Kidney glomerular epithelial cell (primary cell): ENCODE measurements at places on chromosomes 1 and 21.

GRCh38 chr1:63190171-63190570 is 132.2 kb upstream of the FOXD3 start:
- DNase-seq: no peak

GRCh38 chr1:204728045-204728444 is 42.5 kb upstream of the LRRN2 start:
- DNase-seq: no peak

GRCh38 chr1:198934426-198934825 is 295.6 kb downstream of the PTPRC start:
- DNase-seq: no peak

DNA sequence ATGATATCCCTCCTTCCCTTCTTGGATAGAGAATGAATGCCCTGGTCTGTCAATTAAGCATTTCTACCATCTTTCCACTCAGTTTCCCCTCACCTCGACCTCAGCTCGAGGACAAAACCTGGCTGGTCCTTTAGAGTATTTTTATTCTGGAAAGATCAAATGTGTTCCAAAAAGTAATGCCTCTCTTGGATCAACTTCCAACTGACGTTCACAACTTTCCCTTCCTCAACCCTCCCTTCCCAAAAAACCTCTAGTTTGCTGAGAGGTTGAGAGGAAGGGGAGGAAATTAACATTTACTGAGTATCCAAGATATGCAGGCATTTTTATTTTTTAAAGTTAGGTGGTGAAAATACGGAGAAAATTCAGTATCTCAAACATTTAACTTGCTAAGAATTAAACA is 182.9 kb downstream of the TGFBR3 start:
- no peak for DNase-seq

DNA sequence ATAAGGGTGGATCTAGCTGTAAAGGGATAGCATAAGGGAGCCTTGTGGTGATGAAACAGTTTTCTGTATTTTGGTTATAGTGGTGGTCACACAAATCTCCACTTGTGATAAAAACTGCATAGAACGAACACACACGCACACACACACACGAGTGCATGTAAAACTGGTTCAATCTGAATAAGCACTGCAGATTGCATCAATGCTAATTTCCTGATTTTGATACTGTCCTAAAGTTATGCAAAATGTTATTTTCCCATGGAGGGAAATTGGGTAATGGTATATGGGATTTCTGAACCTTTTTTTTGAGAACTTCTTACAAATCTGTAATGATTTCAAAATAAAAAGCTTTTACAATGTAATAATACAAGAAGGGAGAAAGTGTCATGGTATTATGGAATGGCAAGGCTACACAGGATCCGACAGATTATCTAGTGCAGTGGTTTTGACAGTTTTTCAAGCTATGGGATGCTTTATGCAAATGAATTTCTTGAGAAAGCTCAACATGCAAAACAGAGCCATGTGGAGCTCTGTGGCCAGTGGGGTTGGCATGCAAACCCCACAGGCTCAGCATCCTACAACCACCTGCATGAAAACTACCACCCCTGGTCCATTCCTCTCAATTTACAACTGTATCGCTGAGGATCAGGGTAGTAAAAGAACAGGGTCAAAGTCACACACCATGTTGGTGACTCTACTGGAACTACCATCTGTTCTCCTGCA is 18.8 kb downstream of the SLC41A1 start:
- no peak for DNase-seq

DNA sequence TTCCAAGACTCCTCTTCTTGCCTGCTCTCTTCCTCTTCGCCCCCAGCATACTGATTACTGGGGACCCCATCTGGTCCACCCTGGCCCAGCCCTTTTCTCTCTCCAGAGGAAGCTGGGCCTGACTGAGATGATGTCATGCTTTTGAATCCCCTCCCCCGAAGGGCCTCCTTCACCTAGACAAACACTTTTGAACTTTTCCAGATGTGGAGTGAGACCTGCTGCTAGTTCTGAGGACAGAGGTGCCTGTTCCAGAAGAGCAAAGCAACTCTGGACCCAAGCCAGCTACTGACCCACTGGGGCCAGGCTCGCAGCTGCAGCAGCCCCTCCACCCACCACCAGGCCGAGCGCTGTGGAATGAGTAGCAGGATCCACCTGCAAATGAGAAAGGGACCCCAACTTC is 8.4 kb downstream of the CD34 start:
- DNase-seq: no peak

- DNase-seq: peak; percentile 30
Measured at GRCh38 chr21:31908106-31909031, 35.5 kb downstream of the HUNK start.

GRCh38 chr1:42422737-42423136 is 33.1 kb downstream of the ZMYND12 start:
- DNase-seq: no peak

DNA sequence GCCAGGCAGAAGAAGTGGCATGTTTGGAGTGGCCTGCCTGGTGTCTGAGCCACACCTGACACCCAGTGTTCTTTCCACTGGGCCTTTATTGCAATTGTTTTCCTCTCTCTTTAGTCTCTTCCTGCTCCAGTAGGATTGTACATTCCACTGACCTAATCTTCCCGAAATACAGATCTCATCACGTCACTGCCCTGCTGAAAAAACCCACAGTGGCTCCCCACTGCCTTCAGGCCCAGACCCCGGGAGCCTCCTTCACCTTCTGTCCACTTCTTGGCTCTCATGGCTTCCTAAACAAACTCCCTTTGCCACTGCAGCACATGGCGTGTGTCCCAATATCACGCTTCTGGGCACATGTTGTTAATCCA is 25.3 kb upstream of the ATP5PO start:
- DNase-seq: peak; percentile 70

GRCh38 chr1:17585266-17585987 is 45.9 kb downstream of the ARHGEF10L start:
- DNase-seq: no peak

GRCh38 chr1:175278734-175279116 is 86.1 kb upstream of the KIAA0040 start:
- no peak for DNase-seq

DNA sequence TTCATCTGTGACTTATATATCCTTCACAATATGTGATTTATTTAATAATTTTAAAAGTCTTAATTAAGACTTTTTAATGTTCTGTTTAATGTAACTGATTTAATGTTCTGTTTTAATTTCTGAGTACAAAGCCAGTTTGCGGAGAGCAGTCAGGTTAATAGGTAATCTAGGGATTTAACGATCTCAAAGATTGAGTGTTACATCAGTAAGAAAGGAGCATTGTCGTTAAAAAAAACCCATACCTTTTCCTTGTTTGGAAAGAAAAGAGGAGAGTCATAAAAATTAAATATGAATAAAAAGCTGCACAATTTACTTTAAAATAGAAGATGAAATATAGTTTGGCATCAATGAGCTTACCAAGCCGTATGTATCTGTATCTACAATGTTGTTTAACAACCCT is 621.4 kb downstream of the KIF26B start:
- DNase-seq: no peak

- DNase-seq: no peak
Measured at GRCh38 chr1:36673202-36673601, 190.5 kb upstream of the CSF3R start.

DNA sequence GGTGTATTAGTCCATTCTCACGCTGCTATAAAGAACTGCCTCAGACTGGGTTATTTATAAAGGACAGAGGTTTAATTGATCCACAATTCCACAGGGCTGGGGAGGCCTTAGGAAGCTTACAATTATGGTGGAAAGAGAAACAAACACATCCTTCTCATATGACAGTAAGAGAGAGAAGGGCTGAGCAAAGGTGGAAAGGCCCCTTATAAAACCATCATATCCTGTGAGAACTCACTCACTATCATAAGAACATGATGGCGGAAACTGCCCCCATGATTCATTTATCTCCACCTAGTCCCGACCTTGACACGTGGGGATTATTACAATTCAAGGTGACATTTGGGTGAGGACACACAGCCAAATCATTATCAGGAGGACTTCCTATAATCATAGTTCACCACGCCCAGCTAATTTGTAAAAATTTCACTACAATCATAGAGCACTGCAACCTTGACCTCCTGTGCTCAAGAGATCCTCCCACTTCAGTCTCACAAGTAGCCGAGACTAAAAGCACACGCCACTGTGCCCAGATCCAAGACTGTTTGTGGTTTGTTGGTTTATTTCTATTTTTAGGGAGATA is 164.9 kb downstream of the RERE start:
- no peak for DNase-seq

DNA sequence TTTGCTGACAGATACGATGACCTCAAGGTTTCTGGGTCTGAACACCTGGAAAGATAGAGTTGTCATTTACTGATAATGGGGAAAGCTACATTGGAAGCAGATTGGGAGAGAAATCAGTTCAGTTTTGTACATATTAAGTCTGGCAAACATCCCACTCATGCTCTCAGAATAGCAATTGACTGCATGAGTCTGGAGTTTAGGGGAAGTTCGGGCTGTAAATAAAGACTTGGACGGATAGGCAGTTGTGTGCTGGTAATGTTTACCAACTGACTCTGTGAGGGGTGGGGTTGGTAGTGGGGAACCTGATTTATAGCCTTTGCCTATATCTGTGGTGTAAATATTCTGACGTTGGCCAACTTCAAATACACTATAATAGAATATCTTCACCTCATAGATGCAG is 4.0 kb downstream of the H6PD start:
- no peak for DNase-seq

- no peak for DNase-seq
Measured at GRCh38 chr1:220563564-220563963, 35.6 kb downstream of the MARK1 start.

DNA sequence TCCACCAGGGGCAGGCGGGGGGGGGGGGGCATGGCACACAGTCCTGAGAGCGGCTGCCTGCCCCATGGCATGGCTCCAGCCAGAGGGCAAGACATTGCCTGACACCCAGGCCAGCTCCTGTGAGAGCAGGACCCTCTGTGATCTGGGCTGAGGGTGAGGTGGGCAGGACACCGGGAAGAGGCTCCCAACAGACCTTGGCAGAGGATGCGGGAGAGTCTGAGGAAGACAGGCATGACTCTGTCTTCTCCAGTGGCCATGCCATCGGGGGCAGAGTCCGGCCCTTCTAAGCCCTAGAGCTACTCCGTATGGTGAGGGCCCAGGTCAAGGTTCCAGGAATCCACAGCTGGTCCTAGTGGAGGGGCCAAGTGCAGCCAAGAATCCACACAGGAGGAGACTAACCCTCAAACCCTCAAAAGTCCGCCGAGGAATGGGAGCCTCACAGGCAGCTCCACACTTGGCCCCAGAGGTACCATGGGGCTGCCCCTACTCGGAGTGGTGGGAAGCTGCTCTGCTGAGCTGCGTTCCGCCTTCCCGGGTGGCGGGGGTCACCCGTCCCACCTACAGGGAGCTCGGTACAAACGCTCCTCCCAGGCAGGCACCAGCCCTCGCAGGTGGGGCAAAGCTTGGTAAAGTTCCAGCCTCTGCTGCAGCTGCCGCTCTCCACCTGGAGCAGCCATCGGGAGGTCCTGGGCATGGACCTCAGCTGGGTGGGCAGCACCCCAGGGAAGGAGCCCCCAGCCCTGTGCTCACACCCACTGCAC is 6.5 kb downstream of the ACTRT2 start:
- DNase-seq: no peak

DNA sequence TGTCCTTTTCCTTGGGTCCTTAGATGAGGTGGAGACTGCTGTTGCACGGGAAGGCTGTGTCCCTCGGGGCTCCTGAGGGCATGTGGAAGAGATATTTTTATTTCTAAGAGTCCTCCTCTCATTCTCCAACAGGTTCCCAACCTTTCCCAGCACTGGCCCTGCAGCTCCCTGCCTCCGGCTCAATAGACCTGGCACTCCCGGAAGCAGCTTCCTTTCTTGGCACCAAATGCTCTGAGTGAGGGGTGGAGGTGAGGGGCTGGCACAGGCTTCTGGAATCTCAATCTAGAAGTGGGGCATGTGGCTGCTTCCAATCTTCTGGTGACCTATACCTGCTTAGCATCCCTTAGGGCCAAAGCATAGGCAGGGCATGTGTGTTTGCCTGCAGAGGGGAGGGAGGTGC is 4.5 kb downstream of the ETV3L start:
- no peak for DNase-seq

DNA sequence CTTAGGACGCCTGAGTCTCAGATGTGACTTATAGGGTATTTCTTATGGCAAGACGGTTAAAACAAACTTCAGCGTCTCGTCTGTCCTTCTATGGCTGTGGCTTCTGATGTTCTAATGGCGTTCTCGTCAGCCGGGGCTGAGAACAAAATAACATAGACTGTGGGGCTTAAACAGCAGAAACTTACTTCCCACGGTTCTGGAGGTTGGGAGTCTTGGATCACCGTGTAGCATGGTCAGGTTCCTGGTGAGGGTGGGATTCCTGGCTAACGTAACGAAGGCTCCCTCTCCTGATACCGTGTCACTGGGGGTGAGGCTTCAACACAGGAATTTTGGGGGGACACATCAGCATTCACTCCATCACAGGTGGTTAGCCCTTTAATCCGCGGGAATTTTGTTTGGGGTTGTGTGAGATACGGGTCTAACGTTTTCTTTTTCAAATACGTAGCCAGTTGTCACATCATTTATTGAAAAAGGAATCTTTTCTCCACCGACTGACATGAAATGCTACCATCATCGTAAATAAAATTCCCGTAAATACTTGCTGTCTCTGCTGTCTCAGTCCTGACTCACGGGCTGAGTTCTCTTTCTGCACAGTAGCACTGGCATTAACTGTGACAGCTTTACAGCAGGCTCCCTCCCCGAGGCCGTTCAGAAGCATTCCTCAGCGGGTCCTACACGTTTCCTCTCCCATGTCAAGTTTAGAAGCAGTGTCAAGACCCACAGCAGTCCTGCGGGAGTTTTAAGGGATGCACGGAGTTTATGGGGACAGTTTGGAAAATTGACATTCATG is 8.1 kb upstream of the POFUT2 start:
- DNase-seq: peak; percentile 22

- no peak for DNase-seq
Measured at GRCh38 chr1:183806125-183806524, 1.2 kb downstream of the RGL1 start.

DNA sequence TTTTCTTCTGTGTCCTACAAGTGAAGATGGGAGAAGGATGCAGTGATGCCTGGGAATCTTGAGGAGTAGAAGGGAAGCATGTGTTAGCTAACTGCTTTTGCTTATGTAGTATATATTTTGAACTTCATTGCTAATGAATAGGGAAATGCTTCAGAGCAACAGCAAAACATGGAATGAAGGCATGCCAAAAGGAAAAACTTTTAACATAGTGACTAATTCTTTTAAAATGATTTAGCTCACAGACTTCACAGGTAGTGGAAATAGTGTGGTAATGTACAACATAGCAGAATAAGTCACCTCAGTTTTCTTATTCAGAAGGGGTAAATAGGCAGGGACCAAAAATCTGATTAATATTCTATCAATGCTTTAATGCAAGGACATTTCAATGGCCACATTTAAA is 95.5 kb downstream of the LYPLAL1 start:
- DNase-seq: no peak

GRCh38 chr1:3441410-3441847 is 13.0 kb upstream of the ARHGEF16 start:
- no peak for DNase-seq

DNA sequence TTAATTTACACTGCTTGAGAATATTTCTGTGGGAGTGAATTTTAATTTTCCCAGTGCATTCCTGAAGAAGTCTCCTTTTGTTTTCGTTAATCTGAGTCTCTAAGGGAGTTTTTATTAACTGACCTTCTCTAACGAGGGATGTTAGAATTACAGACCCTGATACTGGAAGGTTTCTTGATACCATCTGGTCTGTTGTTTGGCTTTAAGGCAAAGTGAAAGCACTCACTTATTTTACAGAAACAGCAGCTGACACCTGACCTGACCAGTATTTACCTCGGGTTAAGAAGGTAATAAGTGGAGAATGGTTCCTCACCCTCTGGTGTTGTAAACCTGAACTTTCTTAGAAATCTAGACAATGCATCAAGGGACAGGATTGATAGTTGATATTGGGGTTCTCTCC is 12.4 kb downstream of the CDC14A start:
- DNase-seq: peak; percentile 27
